ENCODE measurements at places on chromosomes 7 and 10.

GRCh38 chr7:10940704-10941355, 32.8 kb upstream of the PHF14 start:
- no peak for DNase-seq

DNA sequence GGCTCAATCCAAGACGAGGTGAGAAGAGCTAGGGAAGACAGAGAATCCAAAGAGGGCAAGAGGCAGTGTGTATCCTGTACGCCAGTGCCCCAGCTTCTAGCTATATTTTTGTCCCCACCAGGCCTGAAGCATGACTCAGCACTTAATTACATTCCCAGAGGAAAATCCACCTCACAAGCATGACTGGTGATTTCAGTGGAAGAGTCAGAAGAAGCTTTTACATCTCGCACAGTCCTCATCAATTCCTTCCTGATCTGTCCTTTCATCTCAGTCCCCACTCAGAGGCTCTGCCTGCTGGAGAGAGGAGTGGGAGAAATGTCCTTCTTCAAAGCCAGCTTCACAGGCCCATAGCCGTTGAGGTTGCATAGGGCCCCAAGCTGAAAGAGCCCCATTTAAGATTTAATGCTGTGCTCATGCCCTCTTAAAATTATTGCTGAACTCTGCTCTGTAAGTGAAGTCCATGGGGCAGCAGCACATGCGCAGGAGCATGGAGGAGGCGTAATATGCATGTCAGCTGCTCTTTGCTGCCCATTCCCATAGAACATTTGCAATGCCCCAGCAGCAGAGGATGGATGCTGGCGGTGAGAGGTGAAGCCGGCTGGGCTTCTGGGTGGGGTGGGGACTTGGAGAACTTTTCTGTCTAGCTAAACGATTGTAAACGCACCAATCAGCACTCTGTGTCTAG, 39.0 kb upstream of the AOAH start:
- DNase-seq = no peak

- DNase-seq = no peak
Observed at GRCh38 chr7:18177815-18178660, 150.4 kb upstream of the PRPS1L1 start.

- DNase-seq = no peak
Observed at GRCh38 chr10:126475074-126475691, 86.9 kb upstream of the ADAM12 start.

- no peak for DNase-seq
Observed at GRCh38 chr7:139807009-139807408, 22.1 kb upstream of the TBXAS1 start.
